ENCODE measurements at places on chromosomes 16 and 17.

DNA sequence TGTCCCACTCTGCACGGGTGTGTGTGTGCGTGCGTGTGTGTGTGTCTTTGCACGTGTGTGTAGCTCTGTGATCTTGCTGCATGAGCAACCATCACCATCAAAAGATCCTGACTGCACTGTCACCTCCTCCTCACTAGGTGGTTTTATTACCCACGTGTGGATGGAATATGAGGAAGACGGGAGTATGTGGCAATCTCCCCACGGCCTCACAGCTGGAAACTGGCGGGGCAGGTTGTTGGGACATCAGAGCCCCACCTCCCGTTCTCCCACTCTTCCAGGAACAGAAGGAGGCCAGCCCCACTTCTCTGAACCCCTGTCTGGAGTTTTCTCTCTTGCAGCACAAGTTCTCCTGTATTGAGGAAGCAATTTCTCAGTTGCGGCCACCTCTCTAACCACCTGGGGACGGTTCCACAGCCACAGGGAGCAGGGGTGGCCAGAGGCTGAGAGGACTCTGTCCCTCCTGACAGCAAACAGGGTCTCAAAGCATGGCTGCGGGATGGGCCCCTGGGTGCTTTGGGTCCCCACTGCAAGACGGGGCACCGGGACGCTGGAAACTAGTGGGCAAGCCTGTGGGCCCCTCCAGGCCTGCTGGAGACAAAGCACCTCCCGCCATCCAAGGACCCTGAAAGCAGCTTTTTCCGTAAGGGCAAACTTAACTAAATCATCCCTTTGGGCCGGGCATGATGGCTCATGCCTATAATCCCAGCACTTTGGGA lies 27.9 kb upstream of the ATP2C2 start:
- DNase-seq: no peak

DNA sequence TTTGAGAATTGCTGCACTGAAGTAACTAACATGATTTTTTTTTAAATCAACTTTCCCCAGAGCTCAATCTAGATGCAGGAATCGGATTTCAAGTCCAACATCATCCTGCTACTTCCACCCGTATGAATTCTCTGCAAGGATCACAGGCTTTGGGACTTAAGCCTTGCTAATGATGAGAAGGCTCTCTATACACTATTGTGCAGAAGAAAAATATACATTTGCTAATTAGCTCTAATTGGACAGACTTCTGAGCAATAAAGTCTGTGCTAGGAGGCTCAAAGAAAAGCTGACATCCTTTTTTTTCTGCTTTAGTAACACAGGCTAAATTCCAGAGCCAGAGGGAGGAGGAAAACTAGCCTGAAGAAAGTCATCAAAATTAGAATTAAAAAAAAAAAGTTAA lies 433.6 kb downstream of the PMP22 start:
- no peak for DNase-seq

DNA sequence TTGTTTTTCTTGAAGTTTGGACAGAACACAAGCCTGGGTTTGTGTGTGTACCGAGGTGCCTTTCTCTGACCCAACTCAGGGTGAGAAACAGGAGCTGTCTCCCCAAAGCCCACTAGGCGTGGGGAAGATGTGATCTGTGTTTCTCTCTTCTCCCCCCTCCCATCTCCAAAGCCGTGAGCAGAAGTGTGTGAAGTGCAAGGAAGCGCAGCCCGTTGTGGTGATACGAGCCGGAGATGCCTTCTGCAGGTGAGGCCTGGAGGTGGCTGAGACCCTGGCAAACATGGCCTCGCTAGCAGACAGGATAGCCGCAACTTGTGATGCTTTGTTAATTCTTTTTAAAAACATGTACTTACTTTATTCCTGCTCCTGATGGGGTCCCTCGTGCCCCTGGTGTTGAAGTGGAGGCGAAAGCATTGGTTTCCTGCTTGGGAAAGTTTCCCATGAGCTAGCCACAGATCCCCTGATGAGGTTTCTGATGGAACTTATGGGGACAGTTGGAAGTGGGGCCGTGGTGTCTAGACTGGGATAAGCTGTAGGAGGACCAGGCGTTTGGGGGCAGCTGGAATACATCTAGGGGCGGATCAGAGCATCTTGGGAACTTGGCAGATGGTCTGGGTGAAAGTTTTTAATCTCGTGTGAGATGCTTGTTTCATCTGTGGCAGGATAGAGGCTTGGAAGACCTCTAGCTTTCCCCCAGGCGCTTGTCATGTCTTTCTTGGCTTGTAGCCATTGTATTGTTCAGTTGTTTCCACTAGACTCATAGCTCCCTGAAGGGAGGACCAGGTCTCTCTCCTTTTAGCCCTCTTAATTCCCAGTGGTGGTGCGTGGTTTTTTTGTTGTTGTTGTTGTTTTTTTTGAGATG lies 893 bp downstream of the CTU2 start:
- no peak for DNase-seq

- DNase-seq: no peak
Measured at GRCh38 chr17:17943281-17943984, 28.8 kb downstream of the TOM1L2 start.

DNA sequence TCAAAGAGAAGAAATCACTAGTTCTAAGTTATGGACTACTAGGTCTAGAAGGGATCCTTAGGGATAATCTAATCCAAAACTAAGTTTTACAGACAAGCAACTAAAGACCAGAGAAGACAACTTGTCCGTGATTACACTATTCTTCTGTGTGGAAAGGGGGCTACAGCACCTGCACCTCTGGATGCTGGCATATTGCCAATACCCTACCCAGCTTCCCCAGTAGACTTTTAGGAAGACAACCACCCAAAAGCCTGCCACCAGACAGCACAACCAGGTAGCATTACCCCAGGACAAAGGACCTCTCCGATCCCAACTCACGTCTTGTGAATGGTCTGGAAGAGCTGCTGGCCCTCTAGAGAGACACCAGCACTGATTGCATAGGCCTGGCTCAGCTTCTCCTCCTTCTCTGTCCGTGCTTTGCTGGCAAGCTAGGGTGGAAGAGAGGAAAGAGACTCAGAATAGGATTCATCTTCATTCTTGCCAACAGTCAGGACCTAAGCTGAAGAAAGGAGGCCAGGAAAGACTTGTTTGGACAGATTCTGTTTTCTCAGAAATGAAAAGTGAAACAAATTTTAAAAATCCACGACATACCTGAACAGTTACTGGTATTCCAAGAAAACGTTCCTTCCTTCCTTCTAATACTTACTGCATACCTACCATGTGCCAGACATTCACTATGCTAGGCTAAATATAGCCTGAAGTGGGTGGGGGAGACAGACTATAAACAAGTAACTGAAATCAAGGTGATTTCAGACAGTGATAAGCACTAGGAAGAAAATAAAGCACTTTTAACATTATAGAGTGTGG lies 25.3 kb upstream of the TMEM101 start:
- DNase-seq: no peak

- DNase-seq: no peak
Measured at GRCh38 chr17:61511480-61512182, 59.4 kb downstream of the TBX4 start.

DNA sequence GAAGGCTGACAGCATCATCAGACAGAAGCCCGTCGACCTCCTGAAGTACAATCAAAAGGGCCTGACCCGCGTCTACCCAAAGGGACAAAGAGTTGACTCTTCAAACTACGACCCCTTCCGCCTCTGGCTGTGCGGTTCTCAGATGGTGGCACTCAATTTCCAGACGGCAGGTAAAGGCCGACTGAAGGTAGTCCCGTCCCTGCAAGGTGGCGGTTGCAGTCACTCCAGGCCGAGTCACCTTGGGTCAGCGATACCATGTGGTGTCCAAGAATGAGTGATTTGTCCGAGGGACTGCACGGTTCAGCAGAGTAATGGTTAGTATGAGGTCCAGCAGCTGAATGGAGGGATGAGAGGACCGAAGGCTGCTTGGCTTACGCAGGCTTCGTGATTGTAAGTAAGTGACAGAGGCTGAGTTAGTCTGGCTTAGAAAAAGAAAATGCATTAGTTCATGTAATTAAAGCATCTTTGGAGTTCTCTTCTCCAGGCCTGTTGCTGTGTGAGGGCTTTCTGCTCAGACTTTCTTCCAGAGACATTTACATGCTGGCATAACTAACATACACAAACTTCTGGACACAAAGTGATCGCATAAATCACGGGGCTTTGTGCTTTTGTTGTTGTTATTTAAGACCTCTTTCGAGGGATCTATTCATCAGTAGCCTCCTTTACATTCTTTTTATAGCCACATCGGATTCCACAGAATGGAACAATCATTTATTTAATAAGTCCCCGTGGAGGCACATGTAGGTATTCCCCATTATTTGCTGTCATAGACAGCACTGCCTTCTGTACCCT lies 74.9 kb downstream of the SDR42E1 start:
- DNase-seq: no peak

GRCh38 chr17:35877345-35878029 lies 2.7 kb downstream of the CCL5 start:
- no peak for DNase-seq

DNA sequence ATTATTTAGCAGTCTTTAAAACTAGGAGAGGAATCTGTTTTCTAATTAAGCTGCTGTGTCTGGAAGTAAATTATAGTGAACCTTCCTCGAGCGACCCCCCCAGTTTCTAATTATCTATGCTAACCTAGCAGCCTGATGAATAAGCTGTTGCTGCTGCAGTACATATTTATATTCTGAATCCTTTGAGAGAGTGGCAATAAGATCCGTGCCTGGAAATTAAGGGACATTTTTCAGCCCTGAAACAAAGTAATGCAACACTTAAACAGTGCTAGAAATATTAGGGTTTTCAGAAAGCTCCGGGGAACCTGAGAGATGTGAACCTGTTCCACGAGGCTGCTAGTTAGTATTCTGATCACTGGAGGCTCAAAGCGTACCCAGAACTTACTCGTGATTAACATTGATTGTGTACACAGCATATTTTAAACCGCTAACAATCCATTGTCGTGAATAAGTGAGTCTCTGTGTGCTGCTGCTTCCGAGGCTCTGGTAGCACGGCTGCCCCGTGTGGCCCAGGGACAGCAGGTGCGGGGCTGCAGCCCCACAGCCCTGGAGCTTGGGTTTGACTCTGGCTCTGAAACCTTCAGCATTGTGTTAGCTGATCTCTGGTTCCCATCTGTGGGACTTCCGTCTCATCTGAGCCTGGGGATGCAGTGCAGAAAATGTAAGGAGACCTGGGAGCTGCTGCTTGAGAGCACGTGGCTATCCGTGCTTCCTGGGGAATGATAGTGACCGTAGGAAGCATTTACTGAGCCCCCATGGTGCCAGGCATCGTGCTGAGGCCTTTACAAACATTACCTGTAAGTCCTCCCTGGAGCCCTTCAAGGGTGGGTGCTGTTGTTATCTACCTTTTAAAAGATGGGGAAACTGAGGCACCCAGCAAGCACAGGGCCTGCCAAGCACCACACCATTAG lies 190.9 kb upstream of the CHMP6 start:
- DNase-seq: no peak

DNA sequence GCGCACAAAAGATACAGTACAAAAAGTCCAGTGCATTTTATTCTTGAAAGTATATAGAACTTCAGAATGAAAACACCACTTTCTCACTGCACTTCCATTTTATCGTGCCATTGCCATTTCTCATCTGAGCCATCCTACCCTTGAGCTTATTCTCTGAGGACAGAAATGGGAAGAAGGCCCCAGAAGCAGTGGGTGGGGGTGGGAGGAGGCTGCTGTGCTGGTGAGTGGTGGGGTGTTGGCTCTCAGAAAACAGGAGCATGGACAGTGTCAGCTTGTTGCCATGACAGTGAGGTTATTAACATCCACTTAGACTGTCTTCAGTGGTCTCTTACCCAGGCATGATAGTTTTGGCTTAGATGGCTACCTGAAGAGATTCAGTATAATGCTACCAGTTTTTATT lies 4.5 kb downstream of the ATMIN start:
- no peak for DNase-seq

- DNase-seq: no peak
Measured at GRCh38 chr17:27985306-27985705, 57.2 kb upstream of the NLK start.

DNA sequence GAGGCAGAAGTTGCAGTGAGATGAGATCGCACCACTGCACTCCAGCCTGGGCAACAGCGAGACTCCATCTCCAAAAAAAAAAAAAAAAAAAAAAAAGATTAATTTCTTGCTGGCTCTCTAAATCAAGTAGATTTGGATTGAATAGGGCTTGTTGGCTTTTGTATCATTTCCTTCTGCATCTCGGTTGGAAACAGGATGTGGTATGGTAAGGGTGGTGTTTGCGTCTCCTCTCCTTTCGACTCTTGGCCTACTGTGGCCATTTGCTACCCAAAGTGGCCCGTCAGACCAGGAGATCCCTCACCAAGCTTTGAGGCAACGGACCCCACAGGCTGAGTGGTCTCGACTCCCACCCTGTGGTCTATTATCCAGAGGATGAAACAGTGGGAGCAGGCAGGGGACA lies 168.0 kb upstream of the IRX3 start:
- DNase-seq: no peak

DNA sequence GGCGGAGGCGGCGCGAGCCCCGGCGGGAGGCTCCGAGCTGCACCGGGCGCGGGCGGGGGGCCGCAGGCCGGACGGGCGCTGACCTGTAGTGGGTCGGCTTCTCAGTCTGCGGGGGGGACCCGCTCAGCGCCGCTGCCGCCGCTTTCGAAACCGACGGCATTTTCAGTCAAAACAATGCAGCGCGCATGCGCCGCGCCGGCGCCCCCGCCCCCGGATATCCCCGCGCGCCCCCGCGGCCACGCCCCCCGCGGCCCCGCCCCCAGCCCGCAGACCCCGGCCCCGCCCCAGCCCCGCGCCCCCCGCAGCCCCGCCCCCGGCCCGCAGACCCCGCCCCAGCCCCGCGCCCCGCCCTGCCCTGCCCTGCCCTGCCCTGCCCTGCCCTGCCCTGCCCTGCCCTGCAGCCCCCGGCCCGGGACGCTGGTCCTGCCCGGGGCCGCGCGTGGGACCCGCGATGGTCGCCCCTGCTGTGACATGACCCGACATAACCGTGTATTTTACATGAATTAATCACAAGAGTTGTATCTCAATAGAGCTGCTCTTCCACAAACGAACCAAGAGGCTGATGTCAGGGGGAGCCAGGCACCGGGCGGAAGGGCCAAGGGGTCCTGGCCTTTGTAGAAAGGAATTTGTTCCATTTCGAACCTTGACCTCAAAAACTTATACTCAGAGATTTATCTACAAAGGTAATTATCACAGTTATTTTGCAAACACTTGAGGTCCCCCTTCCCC lies at the start of gene UNKL:
Gene UNKL, minus strand, starts transcription at position 173 of the 729 bp plus-strand sequence. Its CDS starts 13 bp downstream, at position 160.
- peak; percentile 80 for DNase-seq
